ENCODE measurements at places on chromosomes 4 and X.

- DNase-seq = no peak
Measured at GRCh38 chr4:167290678-167291077, 56.4 kb upstream of the SPOCK3 start.

GRCh38 chr4:114093221-114093715 is 113.8 kb upstream of the ARSJ start:
- DNase-seq = no peak

- no peak for DNase-seq
Measured at GRCh38 chrX:45959567-45959966, 585.7 kb downstream of the ZNF674 start.

DNA sequence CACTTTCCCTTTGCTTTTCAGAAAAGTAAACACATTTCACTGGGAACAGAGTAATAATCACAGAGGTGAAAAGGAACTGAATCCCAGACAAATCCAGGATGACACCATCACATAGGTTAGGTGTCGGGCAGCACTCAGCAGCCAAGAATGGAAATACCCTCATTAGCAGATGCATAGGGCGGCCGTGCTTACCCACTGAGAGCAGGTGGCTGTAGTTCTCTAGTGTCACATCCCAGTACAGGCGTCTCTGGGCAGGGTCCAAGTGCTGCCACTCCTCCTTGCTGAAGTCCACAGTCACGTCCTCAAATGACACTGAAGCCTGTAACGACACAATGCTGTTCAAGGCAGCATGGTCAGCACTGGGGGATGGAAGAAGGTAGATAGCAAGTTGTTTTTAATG is 26.9 kb downstream of the ZNF41 start:
- DNase-seq = no peak

DNA sequence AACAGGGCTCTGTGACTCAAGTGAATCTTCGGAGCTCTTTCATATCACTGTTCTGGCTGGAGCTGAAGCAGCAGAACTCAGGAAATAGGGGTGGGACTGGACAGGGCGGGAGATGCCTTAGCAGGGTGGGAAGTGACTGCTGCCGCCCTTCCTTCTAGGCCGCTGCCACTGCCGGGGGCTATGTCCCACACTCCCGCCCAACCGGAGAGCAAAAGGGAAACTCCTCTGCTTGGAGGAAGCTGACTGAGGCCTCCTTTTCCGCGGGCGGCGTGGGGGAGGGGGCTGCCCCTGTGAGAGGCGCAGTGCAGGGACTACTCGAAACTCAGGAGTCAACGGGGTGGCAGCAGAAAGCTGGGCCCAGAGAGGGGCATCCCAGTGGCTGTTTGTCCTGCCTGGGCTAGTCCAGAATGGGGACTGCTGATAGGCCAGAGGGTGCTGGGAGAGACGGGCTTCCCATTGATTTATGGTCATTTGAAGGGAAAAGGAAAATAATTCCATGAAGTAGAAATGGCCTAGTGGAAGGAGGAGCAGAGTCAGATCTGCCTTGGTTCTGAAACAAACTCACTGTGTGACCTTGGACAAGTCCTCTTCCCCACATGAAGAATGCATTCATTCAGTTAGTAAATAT is 36.9 kb downstream of the STARD8 start:
- no peak for DNase-seq

- DNase-seq = no peak
Measured at GRCh38 chr4:76874176-76874575, 23.8 kb downstream of the SOWAHB start.

- DNase-seq = no peak
Measured at GRCh38 chr4:55864577-55865223, 11.3 kb downstream of the EXOC1 start.

DNA sequence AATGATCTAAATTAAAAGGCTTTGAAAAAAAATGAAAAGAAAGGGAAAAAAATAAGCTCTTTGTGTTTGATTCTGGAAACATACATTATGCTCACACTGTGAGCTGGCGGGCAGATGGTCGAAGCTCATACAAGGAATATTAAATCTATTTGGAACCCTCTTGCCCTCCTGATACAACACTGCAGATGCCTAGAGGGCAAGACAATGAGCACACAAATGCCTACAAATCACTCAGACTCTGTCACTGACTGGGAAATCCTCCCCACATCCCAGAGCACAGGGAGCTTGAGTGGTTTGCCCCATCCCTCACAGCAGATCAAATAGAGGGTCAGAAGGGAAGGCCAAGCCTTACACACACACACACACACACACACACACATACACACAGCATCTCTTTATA is 320.4 kb downstream of the HNRNPD start:
- DNase-seq = no peak

DNA sequence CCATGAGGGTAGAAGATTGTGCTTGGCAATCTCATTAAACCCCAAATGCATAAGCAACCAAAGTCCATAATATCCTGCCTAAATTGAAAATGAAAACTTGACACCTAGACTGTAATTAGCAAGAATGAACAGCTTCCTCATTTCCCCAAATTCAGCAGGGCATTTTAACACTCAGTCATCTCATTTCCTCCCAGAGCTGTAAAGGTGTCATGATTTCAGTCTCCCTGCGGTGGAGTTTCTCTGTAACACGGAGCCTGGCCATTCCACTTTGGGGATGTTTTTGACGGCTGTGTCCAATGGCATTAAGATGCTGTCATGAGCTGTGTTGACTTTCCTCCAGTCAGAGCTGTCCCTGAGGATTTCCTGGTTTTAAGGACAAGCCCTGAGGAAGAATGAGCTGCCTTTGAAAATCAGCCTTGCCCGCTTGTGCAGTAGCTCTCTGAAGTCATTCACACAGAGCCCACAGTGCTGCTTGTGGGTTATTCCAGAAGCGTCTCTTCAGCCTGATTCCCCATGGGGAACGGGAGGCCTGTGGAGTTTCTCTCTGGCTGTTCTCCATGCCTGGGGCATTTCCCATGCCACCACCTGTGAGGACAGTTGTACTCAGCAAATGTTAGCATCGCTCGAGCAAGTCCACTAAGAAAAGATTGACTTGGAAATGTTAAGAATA is 187.0 kb downstream of the MID1 start:
- DNase-seq = no peak

GRCh38 chr4:140092094-140092851 is 61.7 kb downstream of the MAML3 start:
- no peak for DNase-seq

GRCh38 chr4:57220172-57220571 is 110.0 kb upstream of the IGFBP7 start:
- no peak for DNase-seq

DNA sequence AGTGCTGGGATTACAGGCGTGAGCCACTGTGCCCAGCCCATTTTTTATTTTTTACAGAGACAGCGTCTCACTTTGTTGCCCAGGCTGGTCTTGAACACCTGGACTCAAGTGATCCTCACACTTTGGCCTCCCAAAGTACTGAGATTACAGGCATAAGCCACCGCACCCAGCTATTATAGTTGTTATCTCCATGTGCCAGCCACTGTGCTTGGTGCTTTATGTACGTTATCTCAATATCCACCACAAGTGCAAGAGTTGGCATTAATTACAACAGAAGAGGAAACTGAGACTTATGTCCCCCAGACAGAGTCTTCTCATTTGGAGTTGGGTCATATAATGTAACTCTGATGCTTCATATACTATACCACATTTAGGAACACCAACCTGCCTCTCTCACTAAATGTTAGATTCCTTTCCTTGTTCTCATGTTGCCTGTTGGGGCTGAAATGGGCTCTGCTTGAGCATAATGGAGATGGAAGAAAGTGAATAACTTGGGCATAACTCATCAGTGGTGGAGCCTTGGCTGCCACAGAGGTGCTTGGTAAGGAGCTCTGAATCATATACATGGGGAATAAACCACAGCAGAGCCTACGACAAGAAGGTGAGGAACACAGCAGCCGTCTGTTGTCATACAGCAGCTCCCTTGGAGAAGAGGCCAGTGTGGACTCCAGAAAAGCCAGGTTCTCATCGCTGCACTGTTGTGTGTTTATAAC is 84.3 kb downstream of the SPRY1 start:
- no peak for DNase-seq

- no peak for DNase-seq
Measured at GRCh38 chrX:101602077-101602476, 15.7 kb downstream of the ARMCX6 start.

DNA sequence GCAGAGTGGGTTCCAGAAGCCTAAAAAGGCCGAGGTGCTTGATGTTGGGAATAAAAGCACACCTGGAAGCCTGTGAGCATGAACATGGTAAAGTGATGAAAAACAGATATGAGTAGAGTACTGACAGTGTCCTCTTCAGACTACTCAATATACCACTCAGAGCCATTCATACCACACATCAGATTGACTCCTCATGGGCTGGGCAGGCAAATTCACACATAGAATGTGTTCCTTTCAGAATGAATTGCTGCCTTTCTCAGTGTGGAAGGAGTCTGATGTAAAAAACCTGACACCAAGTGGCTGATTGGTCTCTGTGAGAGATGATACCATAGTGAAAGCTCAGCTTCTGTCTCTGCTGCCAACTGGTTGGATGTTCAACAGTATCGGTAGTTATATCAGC is 442.7 kb downstream of the RAPGEF2 start:
- DNase-seq = no peak

- DNase-seq = no peak
Measured at GRCh38 chr4:150464523-150464922, 117.4 kb upstream of the MAB21L2 start.

DNA sequence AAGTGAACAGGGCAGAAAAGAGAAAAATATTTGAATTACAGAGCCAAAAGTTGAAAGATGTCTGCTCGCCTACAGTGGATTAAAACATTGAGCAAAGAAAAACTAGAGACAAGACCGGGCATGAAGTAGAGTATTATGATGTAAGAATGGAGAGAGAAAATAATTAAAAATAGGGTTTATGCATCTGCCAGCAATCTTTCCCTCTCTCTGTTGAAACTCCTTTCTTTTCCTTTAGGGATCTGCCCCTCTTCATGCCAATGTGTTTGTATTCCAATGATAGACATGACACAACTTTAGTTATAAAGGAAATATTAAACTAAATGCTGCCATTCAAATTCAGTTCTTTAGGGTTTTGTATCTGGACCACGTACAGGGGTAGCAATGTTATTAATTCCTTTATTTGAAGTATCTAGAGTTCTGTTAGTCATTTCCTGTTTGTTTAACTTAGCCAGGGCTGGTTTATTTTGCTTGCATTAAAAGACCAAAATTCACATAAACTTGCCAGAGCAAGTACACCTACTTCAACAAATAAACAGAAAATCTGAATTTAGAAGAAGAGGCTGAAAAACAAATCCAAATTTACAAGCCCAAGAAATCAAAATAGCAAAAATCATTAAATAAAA is 202.6 kb downstream of the SPOCK3 start:
- no peak for DNase-seq

DNA sequence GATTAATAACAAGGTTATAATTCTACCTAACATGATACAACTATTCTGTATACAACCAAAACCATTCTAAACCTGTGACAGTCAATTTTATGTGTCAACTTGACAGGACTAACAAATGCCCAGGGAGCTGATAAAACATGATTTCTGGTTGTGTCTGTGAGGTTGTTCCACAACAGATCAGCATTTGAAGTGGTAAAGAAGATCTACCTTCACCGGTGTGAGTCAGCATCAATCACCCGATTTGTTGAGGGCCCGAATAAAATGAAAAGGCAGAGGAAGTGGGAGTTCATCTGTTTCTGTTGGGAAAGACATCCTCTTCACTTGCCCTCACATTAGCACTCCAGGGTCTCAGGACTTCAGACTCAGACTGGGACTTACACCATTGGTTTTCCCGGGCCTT is 187.9 kb downstream of the MAB21L2 start:
- no peak for DNase-seq

DNA sequence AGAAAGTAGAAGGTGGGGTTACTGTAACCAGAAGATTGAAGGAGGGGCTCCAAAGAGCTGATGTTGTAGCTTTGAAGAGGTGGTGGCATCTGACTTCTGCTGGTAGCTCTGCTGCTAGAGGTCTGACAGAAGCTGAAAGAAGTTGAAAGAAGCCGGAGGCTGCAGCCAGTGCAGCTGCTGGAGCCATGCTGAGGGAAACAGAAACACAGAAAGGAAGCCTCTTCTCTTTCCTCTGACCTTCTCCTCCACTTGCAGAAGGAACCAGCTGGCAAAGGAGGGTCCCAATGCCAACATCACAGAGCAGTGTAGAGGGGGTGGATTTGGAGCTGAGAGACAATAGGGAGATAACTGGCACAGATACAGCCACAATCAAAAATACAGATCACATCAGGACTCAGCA is 89.3 kb upstream of the HHIP start:
- DNase-seq = no peak

- no peak for DNase-seq
Measured at GRCh38 chr4:187477224-187477623, 518.3 kb upstream of the ZFP42 start.

GRCh38 chr4:120263618-120264017 is 197.0 kb upstream of the MAD2L1 start:
- DNase-seq = no peak

DNA sequence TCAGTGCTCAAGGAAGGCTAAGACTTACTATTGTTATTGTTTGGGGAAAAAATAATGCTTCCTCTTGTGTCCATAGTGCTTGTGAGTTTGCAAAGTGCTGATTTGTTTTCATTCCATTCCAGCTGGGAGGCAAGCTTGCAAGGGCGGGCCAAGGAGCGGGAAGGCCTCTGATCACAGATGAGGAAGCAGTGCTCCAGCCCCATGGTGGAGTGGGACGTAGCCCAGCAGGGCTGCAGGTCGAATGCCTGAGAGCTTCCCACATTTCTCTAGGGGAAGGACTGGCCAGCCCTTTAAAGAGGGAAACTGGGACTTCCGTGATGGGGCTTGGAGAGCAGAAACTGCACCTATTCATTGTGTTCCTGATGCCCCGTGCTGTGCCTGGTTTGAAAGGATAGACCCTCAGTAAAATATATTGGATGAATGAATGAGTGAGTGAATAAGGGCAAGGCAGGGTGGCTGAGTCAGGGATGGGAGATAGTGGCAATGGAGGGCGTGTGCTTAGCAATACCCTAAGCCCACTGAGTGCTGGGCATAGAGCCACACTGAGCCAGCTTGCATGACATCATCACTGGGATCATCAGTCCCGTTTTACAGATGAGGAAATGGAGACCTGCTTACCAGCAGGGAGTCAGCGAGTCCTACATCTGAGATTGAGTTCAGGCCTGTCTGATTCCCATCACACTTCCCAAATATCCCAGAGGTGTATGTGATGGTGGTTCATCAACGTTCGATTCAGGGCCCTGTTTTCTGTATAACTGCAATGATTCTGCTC is 17.9 kb upstream of the NSG1 start:
- DNase-seq = no peak

DNA sequence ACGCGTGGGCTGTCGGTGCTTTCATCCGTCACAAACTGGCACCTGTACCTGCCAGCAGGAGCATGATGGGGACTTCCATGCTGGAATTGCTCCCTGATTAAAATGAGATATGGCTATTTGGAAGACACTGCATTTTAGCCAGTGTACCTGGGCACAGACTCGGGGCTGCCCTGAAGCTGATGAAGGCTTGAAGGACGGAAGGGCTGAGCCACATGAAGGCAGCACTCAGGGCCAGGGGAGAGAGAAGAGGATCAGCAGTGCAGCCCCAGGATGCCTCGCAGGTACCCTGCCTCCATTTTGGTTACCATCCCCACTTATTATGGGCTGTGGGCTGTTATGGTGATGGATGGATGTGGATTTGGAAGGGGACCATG is 79.0 kb downstream of the CRMP1 start:
- DNase-seq = no peak
